ENCODE measurements at places on chromosomes 2 and 18.

GRCh38 chr2:216539791-216540241, 41.2 kb downstream of the RPL37A start:
- DNase-seq, result no peak

GRCh38 chr2:168336786-168337388, 89.5 kb upstream of the STK39 start:
- peak; percentile 57 for DNase-seq

DNA sequence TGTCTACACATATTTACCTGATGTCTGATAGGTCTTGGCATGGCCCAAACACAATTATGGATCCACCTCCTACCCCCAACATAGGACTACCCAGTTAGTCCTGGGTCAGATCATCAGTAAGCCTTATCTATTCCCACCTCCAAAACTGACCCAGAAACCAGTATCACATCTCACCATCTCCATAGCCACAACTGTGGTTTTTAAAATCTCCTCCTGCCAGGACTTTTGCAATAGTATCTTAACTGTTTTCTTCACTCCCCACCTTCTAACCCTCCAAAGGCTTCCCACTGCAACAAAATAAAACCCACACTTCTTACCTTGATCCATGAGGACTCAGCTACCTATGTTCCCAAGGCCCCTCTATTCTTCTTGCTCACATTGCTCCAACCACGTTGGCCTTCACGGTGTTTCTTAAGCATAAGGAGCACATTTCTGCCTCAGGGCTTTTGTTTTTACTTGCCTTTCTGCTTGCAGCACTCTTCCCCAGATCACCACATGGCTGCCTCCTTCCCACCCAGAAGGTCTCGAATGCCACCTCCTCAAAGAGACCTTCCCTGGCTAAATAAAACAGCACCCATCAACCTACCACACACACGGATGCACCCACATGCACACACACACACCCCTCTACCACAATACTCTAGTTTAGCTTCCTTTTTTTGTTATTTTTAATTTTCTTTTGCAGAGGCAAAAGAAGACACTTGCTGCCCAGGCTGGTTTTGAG, 125.9 kb upstream of the SLC1A4 start:
- DNase-seq, result no peak

- DNase-seq, result no peak
Measured at GRCh38 chr18:55214969-55215368, 255.7 kb upstream of the CCDC68 start.

DNA sequence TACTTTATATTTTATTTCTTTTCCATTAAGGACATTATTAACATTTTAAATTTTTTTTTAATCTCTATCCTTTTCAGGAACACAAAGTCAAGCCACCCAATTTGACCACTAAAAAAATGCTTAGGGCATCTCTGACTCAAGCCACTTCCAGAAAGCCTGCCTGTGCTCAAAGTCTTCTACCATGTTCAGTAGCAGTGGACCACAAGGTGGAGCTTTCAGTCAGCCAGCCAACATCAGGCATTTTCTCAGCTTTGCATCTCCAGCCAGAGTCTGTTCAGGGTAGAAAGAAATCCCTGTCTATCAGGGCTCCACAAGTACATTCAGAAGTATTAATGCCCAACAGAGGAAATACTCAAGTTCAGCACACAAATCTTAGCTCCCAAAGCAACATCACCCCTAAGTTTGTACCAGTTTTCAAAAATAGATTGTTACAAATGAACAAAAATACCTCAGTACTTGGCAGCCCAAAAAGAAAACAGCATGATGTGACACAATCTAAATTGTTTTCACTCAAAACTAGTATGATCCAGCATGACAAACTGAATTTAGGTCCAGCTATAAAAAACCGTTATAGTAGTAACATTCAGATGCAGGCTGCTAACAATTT, 37.6 kb downstream of the C18orf63 start:
- DNase-seq, result peak; percentile 62

DNA sequence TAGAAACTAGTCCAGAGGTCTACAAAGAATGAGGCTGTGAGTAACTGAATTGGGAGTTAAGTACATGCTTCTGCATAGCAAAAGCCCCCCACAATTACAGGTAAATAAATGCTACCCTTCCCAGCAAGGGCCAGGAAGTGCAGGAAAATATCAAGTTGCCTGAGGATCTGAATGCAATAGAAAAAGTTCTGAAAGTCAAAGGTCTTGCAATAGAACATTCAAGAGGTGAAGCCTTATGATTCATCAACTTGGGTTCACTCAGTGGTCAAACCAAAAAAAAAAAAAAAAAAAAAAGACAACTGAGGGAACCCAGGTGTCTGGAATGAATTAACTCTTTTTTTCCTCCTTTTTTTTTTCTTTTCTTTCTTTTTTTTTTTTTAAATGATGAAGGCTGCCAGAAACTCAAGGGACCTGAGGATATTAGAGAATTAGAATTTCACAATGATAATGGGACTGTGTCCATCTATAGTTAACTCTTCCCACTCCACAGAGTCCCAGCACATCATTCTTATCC, 42.9 kb upstream of the RFX8 start:
- DNase-seq, result no peak

DNA sequence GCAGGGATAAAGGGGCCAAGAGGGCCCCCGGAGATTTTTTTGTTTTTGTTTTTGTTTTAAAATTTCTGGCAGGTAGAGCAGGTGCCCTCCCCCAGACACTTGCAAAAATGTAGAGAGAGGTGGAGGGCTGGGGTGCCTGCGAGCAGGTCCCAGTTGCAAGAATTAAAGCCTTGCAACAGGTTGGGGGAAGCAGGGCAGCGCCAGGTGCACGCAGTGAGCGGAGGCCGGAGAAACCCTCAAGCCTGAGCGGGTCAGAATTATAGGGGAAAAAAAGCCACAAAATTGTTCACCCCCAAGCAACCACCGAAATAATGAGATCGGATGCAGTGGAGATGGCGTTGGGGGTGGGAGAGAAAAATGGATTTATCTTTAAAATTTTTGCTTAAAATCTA, 527 bp downstream of the IGFBP5 start:
- no peak for DNase-seq

- no peak for DNase-seq
Measured at GRCh38 chr18:24055009-24055804, 40.7 kb downstream of the TTC39C start.

DNA sequence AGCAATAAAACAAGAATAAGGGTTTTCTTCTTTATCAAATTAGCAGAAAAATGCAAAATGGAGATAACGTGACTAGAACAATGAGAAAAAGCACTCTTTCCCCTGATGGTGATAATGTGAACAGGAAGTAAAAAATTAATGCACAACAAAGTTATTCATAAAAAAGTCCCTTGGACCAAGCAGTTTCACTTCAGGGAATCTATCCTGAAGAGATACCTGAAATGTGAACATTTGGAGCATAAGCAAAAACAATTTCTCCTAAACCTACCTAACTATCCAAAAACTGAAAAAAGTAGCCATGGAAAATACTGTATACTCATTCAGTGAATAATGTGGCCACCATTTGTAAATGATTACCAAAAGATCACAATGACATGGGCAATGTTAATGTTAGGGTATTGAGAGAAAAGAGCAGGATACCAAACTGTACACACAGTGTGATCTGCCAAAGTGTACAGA, 48.7 kb downstream of the TRIP12 start:
- DNase-seq, result no peak

DNA sequence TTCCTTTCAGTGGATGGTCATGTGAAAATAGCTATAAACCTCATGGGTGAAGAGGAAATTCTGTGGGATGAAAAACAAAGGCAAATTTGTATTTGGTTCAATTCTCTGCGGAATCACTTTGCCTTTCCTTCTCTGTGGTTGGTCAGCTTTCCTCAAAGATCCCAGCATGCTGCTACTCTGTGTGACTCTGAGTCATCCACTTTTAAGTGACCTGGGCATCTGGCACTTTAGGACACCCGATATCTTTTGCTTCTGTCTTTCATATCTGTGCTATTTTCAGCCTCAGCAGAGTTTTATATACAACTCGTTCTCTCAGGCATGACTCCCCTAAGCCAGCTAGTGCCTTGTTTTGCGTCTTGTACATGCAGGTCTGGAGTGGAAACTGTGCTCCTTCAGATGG, 217.0 kb upstream of the PIEZO2 start:
- no peak for DNase-seq
